Right atrium auricular region (tissue), 2 donors: ENCODE measurements at places on chromosomes 3 and 15.

DNA sequence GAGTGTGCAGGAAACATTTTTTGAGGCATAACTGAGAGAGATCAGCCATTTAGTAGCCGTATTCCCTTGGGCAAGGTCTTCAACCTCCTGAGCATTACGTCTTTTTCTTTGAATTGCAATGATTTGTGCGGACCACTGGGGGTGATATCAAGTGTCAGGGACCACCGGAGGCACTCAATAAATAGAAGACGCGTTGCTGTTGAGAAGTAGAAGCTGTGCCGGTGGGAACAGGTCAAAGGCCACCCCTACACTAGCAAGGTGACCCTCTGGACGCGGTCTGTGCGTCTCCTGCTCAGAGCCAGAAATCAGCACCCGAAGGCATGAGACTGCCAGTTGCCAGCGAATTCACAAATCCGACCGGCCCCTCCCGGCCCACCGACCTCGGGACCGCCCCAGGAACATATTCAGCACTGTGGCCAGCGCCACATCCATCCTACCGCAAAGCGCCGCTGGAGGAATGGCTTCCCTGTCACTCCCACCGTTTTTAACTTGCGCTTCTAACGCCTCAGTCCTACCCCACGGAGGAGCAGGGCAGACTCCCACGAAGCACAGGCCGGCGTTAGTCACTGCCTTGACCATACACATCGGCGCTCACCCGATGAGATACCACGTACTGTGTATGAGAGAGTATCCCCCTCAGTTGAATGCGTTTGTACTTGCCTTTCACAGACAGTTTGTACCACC is 1.4 kb upstream of the GHSR start:
- no peak for DNase-seq

DNA sequence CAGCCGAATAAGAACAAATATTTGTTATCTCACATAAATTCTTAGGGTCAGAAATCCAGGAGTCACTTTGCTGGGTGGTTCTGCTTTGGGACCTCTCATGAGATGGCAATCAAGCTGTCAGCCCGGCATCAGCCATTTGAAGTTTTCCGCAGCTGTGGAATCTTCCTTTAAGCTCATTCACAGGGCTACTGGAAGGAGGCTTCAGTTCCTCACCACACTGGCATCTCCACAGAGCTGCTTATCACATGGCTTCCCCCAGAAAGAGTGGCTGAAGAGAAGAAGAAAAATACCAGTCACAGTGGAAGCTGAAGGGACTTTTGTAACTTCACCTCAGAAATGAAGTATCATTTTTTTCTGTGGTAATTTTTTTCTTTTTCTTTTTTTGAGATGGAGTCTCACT is 267.7 kb downstream of the CHL1 start:
- no peak for DNase-seq

- DNase-seq = no peak
These were observed 47.0 kb upstream of the TFG start for GRCh38 chr3:100662113-100662823.

DNA sequence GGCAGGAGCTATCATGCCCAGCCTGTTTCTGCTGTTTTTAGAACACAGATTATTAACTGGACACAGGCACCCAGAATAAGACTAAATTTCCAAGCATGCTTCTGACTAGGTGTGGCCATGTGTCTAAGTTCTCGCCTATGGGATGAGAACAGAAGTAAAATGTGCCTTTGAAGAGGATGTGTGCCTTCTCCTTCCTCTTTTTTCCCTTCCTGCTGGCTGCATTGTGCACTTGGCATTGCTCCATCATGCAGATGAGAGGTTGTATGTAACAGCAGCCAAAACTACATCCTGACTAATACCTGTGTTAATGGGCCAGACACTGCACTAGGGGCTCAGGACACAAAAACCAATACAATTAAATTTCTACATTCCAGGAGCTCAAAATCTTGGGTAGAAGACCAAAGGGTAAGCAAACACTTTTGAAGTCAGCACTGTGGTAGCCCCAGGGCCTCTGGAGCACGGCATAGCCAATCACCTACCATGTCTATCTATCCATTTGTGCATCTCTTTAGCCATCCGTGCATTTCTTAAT is 40.9 kb upstream of the RNU6-1 start:
- no peak for DNase-seq

- no peak for DNase-seq
These were observed 148.4 kb downstream of the NR1I2 start for GRCh38 chr3:119930286-119930685.

DNA sequence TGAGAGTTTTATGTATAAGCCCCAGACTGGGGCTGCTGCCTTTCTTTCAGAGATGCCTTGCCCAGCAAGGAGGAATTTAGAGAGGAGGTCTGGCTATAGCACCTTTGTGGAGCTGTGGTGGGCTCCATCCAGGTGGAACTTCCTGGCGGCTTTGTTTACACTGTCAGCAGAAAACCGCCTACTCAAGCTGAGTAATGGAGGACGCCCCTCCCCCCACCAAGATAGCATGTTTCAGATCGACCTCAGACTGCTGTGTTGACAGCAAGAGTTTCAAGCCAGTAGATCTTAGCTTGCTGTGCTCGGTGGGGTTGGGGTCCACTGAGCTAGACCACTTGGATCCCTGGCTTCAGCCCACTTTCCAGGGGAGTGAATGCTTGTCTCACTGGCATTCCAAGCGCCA is 155.6 kb downstream of the STXBP5L start:
- DNase-seq = no peak

- DNase-seq = no peak
These were observed 57.2 kb downstream of the BFSP2 start for GRCh38 chr3:133457025-133457424.

- DNase-seq = no peak
These were observed 25.2 kb downstream of the UBE2E1 start for GRCh38 chr3:23830869-23831484.

GRCh38 chr3:159726231-159726964 is 262.2 kb upstream of the IL12A start:
- DNase-seq = no peak

- DNase-seq = no peak
These were observed 326.1 kb downstream of the SATB1 start for GRCh38 chr3:18098960-18099587.

DNA sequence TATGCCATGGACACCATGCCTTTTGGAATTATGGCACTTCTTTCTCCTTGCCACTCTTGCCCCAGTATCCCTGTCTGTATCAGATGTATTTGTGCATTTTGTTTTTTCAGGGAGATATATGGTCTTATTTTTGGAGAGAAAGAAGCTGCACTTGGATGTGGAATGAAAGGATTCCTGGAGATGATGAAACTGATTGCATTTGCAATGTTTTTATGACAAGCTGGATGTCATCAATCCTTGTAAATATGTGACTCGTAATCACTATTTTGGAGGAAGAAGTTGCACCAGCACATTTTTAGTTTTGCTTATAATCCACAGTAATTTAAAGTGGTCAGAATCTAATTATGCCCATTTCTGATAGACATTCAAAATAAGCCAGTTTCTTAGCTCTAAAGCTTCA is 165.0 kb downstream of the NR1D2 start:
- DNase-seq = no peak

DNA sequence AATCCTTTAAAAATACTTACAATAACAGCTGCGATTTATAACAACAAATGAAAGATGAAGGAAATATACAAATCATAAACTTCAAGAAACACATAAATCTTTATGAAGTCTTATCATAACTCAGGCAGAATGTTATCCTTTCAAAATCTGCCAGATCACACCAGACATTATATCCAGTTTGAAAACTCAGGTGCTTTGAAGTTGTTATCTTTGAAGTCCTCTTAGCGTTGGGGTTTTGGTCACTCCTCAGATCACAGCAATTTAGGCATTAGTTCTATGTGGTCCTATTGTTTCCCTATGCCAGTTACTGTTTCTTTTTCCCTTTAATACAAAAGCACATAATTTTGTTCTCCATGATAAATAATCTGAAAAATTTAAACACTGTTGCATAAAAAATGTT is 934.6 kb downstream of the EPHA3 start:
- no peak for DNase-seq

DNA sequence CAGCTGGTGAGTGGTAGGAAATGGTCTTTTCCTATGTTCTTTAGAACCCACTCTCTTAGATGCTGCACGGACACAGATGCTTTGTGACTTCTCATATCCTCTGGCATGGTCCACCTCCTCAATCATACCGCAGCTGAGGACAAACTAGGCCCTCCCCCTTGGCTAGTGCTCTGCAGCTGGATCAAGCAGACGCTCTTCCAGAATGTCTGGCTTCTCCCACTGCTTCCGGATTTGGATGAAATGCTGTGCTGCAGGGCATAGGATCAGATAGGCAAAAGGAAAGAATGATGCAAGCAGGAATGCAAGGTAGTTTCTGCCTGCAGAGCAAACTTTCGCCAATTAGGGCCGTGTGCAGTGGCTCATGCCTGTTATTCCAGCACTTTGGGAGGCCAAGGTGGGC is 75.7 kb upstream of the SLC4A7 start:
- peak; percentile 75 for DNase-seq

DNA sequence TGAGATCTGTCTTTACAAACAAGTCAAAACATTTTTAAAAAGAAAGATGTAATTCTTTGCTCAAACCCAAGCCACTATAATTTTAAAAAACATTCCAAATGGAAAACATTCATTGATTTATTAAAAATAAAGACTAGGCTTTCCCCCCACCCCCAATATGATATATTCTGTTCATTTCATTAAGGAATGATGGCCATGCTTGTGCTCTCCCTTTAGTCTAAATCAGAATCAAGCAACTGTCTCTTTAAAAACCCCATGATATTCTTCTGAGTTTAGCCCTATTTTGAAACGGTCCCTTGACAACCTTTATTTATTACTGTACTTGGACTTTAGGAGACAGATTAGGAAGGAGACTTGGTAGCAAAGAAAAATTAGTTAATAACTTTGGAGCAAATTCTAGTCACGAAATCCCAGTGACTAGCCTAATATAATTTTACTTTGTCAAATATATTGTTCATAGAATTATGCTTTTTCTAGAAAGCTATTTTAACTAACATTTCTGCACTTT is 38.4 kb downstream of the TSC22D2 start:
- DNase-seq = no peak

- no peak for DNase-seq
These were observed 743.8 kb upstream of the GBE1 start for GRCh38 chr3:82505079-82505756.

- no peak for DNase-seq
These were observed 2.1 kb downstream of the LPP start for GRCh38 chr3:188156056-188156455.

- no peak for DNase-seq
These were observed 22.2 kb upstream of the B3GNT5 start for GRCh38 chr3:183230826-183231225.

DNA sequence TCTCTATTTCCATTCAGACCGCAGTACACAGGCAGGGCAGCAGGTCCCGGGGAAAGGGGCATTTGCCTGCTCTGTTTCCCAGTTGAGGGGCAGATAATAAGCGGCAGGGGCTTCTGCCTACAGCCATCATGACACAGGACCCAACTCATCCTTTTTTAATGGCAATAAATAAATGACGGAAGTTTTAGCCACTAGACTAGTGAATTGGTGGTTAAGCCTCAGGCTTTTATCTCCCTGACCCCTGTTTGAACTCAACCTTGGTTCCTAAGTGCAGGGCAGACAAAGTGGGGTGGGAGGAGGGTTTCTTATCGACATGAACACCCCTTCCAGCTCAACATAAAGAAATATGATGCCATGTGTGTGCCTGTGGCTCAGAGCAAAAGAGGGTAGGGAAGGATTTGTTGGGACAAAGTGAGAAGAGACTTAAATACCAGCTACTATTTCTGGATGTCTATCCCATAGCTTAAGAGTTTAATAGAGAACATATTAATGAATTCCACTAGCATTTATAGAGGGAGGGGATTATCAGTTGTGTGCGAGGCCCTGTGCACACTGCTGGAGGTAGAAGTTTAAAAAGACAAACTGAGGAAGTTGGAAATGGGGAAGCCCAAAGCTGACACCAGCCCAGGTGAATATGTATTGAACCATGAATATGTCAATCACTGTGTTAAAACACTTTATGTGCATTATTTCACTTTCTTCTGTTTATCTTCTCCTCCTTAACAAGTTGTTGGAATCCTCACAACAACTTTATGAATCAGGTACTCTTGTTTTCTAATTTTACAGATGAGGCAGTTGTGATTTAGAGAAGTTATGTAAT is 939.4 kb downstream of the MCTP2 start:
- no peak for DNase-seq

- DNase-seq = peak; percentile 71
These were observed 145.5 kb upstream of the UMPS start for GRCh38 chr3:124584552-124585391.

DNA sequence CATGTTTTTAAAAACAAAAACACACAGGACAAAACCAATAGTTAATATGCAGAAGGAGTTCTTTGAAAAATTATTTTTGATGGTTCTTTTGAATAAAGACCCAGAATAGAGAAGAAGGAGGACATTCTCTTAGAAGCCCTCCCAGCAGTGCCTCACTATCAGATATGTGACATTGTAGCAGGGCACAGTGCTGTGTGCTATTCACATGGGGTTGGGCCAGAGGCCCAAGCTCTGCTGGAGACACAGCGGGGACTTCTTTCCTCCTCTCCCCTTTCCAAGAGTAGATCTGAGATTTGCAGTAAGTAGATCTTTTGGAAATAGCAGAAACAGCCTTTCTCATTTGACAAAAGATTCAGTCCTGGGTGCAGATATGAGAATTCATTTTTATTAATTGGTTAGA is 6.3 kb downstream of the GYG1 start:
- DNase-seq = no peak
